CD4-positive, alpha-beta memory T cell (primary cell): ENCODE measurements at places on chromosomes 5 and 9.

DNA sequence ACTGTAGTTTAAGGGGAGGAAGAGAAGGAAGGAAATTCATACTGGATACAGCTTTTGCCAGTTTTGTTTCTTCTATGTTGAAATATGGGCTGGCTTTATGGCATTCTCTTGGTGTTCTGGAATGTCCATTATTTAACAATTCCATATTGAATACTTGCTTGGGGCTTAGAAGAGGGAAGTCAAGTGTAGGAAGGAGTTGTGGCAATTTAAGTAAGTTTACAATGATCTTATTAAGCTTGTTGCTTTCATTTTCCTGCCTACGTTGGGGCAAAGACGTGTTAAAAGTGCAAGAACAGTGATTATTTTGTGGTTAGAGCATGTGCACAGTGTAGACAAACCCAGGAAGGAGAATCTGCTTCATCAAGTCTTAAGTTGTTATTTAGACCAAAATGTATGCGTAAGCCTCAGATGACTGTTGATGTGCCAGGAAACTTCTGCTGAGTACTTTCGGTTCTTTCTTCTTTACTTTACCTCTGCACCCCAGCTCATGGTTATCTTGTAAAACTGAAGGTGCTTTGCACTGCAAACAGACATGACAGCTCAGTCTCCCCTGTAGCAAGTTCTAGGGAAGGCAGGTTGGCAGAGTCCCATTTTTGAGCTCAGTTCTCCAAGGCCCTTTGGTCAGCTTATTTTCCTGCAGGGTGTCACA lies 75.8 kb downstream of the F2RL2 start:
- peak; percentile 82 for DNase-seq

DNA sequence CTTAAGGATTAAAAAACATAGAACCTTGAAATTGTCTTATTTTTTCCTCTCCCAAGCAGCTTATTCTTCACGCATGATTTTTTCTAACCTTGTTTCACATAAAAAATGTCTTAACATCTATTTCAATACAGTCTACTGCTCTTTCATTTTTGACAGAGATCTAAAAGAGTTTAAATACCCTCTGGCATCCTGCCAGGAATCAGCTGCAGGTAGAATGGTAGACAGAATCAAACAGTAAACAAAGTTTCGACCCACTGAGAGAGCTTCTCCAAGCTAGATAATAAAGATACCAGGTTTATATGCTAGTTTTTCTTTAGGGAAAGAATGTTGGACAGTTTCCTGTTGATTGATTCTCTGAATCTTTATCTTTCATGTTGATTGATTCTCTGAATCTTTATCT lies 555.8 kb upstream of the CDH9 start:
- DNase-seq: no peak

DNA sequence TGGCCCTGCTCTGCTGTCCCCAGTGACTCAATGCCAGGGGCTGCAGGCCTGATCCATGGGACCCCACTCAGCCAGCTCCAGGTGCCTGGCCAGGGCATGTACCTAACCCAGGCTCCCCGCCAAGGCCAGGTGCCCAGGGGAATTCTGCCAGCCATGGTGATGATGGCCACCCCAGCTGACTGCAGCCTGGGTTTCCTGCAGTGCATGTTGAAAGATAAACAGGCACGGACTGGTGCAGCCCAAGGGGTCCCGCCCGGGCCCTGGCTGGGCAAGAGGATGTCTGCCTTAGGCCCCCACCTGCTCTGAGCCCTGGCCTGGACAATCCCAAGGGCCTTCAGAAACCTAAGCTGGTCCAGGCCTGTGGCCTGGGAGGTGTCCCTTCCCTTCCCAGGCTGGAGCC lies 1.2 kb downstream of the ABCA2 start:
- DNase-seq: no peak

- DNase-seq: no peak
These were observed 17.6 kb upstream of the LCP2 start for GRCh38 chr5:170315154-170315553.

DNA sequence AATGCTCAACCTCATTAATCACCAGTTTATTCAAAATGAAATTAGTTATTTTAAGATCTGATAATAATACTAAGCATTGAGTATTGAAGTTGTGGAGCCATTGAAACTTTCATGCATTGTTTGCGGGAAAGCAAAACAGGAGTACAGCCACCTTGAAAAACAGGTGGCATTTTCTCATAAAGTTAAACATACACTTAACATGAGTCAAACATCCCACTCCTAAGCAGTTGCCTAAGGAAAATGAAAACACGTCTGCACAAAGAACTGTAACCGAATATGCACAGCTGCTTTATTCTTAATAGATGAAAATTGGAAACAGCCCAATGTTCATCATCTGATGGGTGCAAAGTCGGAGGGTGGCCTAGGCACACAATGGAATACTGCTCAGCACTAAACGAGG lies 177.3 kb downstream of the IRX2 start:
- DNase-seq: no peak

- DNase-seq: no peak
These were observed 232.2 kb upstream of the VLDLR start for GRCh38 chr9:2389404-2389803.

GRCh38 chr5:73311291-73312110 lies 137.1 kb downstream of the FOXD1 start:
- no peak for DNase-seq

- DNase-seq: no peak
These were observed 116.1 kb upstream of the TAF11L2 start for GRCh38 chr5:17381932-17382331.

DNA sequence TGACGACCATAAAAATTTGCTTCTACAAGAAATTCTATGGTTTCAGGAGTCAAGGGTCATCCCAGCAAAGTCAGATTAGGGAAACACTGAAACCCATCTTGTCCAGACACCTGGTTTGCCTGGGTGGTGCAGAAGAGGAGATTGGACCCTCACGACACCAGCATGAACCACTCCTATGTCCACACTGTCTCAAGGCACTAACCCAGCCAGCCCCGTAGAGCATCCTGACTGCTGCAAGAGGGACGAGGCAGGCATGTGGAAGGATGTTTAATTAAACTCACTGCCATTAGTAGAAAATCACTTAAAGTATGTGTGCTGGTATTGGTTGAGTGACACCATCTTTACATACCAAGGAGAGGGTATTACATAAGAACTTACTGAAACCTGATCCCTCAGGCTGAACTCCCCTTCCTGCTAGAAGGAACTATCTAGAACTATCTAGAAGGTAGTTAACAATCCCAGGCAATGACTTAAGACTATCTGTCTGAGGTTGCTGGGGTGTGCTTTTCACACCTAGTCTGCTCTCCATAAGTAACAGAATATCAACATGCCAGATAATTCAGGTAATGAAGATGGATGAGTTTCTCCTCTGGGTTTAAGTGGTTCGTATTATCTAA lies 93.6 kb downstream of the SEMA6A start:
- DNase-seq: no peak

DNA sequence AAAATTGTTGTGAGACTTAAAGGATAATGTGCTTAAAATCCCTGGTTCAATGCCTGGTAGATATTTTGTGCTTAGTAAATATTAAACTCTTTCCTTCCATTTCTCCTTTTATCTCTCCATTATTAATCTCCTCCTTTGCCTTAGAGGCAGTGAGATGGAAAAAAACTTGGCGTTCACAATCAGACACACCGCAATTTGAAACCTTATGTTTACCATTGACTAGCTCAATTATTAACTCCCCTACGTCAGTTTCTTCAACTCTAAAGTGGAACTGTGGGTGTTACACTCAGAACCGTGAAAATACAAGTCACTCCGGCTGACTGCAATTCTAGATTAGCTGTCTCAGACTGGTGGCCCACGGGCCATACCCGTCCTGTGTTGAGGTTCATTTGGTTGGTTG lies 327.2 kb downstream of the DEPDC1B start:
- no peak for DNase-seq

DNA sequence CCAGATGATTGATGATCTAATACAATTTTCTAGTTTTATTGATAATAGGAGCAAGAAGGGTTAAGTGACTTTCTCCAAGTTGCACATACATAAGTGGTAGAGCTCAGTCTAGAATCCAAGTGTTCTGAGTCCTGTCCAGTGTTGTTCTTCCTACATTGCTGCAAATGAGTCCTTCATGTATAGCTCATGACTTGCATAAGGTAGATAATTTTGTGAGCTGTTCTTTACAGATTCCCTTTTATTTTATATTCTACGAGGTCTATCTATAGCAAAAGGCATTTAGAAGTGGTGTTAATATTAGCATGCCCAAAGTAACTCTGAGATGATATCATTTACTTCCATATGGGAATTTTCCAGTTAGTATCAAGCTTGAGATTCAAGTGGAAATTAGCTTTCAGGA lies 20.0 kb downstream of the MRPS30 start:
- no peak for DNase-seq

- no peak for DNase-seq
These were observed 571.3 kb upstream of the TLE4 start for GRCh38 chr9:79000230-79001002.

DNA sequence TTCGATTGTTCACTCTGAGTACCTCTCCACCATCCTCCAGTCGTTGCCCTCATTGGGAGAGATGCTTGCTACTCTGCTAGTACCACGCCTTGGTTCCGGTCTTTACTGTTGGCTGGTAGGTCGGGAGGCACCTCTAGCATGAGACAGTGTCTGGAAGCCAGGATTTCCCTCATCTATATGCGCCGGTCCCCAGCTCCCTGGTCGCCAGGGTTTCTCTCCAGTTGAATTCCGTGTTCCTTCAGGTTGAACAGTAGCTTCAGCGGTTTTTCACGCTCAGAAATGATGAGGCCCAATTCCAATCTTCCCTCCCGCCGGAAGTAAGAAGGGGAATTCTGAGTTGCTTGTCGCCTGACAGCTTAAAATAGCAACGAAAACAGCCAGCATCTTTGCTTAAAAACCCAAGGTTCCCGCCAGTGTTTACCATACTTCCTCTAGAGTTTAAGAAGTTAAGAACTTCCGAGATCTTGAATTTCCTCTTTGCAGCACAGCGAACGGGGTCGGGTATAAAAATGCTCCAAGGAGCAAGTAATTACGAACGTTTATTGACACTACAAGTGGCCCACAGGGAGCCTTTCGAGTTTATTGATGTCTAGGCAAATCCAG lies 1.3 kb upstream of the ST8SIA4 start:
- DNase-seq: peak; percentile 46

DNA sequence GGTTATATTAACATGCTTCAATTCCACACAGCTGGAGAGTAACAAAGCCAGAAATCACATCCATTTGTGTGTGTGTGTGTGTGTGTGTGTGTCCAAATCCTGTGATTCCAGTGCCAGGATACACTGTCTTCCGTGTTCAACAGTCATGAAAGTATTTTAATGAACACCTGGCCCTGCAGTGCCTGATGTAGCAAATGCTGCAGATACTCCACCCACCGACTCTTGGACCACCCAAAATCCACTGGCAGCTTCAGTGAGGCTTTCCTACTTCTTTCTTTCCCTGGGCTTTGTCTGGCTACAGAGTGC lies 13.1 kb upstream of the INSYN2B start:
- DNase-seq: no peak

DNA sequence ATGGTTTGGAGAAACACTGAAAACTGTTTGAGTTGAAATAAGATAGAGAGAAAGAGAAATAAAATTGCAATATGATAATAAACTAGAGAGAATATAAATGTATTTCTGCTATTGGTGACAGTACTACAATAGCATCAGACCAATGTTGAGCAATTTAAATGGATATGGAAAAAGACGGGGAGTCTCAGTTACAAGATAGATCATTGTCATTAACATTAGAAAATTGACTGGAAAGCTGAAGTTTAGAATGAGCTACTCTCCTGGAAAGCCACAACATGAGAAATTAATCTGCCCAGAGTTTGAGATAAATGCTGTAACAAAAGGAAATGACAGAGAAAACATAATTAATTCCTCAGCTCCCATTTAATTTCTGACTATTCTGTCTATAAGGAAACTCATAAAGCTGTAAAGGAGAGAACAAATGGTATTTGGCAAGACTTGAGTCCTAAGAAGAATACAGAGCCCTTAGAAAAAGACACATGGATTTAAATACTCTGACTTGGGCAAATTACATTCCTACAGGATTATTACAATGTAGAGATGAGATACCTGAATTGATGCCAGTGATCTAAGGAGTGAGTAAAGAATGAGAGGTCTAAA lies 624.5 kb upstream of the CHD1 start:
- DNase-seq: no peak

DNA sequence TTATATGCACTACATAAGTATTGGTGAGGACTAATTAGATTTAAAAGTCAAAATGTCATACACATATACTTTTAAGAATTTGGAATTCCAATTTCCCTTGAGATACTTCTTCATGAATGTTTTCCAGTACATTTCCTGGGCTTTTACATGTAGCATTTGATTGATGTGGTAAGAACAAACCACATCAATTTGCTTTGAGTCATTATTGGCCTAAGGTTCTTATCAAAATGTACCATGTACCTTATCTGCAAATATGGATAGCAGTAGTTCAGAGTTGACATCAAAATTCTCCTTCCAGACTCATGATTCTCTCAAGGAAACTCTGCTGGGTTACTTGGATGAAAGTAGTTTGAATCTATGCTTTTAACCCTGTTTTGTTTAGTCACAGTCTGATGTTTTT lies 2.5 kb downstream of the CAST start:
- DNase-seq: peak; percentile 29

- no peak for DNase-seq
These were observed 79.6 kb downstream of the WNK2 start for GRCh38 chr9:93263334-93264229.

- DNase-seq: no peak
These were observed 153.4 kb upstream of the PTCH1 start for GRCh38 chr9:95670122-95670521.

- DNase-seq: no peak
These were observed 84.1 kb downstream of the TLE1 start for GRCh38 chr9:81605170-81605670.

DNA sequence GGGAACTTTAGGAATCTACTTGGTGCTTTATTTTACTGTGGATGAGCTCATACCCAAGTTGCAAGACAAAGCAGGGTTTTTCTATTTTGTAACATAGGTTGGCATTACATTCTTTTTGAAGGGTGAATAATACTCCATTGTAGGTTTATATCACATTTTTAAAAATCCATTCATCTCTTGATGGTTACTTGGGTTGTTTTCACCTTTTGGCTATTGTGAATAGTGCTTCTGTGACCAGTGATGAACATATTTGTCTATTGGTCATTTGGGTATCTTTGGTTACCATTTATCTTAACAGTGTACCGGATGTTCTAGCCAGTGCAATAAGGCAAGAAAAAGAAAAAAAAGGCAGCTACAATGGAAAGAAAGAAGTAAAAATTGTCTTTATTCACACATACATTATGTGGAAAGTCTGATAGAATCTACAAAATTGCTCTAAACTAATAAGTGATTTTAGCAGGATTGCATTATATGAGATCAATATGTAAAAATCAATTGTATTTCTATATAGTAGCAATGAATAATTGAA lies 40.0 kb downstream of the DENND4C start:
- no peak for DNase-seq

GRCh38 chr9:72788966-72789735 lies 163.7 kb downstream of the ALDH1A1 start:
- DNase-seq: no peak

- DNase-seq: no peak
These were observed 37.0 kb upstream of the OSMR start for GRCh38 chr5:38808666-38809343.

GRCh38 chr9:19975499-19975898 lies 186.7 kb upstream of the SLC24A2 start:
- no peak for DNase-seq

- no peak for DNase-seq
These were observed 606.0 kb downstream of the CDH9 start for GRCh38 chr5:26432386-26432785.
